Glomerular endothelial cell (primary cell): ENCODE measurements at places on chromosomes 12 and 14.
A peak's percentile ranks its signal among the peaks of the same experiment; 100 is the strongest.

DNA sequence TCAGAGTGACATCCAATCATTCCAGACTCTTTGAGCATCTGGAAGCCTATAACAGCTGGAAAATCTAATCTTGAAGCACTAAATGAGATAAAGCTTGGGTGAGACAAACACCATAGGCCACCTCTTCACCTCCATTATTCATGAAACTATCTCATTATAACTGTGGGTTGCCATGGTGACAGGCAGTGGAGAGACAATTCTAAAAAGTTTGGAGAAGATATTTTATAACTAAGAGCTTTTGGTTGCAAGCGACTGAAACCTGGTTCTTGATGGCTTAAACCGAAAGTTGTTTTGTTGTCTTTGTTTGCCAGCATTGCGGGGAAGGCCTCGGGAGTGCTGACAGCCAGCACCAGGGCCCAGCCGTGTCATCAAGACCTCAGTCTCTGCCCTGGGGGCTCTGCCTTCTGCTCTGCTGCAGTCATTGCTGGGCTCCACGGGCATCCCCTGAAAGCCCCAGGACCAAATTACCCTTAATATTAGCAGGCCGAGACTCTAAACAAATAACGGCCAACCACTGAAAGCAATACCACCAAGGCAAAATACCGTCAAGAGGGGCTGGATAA lies 353.6 kb upstream of the SFSWAP start:
- DNase-seq: no peak

DNA sequence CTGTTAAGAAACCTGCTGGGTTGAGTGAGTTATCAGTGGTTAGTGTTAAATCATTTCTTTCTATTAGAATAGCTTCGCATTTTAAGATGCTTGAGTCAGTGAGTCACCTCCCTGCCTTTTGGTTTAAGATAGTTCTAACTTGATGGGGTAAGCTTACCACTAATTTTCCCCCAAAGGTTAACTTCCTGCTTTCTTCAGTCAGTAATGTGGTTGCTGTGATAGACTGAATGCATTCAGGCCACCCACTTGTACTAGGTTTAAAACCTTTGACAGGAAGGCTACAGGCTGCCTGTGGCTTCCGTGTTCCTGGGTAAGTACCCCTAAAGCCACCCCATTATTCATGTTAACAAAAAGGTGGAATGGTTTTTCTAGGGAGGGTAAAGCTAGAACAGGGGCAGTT lies 25.3 kb downstream of the CLEC2A start:
- DNase-seq: no peak

GRCh38 chr14:37591941-37592481 lies 3.0 kb downstream of the FOXA1 start:
- DNase-seq: no peak

DNA sequence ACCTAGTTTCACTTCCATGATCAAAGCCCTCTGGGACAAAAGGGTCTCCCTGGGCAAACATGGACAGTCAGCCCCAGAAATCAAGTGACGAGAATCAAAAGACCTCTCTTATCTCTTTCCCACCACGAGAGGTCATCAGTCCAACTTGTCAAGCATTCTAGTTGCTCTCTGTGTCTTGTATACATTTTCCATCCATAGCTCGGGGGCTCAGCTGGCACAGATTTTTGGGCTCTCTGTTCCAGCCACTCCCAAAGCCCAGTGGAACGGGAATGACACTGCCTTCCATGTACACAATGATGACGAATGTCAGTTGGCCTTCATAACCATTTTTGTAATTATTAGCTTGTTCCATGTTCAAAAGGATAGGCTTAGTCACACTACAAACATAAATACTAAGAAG lies 29.7 kb downstream of the NOS1 start:
- no peak for DNase-seq

GRCh38 chr14:105890474-105891220 lies 364.3 kb downstream of the TMEM121 start:
- no peak for DNase-seq

DNA sequence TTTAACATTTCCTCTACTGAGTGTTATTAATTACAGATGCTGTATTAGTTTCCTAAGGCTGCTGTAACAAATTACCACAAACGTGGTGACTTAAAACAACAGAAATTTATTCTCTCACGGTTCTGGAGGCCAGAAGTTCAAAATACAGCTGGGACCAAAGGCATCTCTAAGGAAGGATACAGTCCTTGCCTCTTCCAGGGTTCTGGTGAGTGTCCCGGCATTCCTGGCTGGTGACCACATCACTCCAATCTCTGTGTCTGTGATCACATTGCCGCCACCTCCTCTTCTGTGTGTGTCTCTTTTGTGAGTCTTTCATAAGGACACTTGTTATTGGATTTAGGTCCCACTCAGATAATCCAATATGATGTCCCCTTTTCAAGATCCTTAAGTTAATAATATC lies 85.1 kb upstream of the CCDC198 start:
- no peak for DNase-seq

- DNase-seq: no peak
Measured at GRCh38 chr12:52839436-52840105, 5.5 kb upstream of the KRT79 start.

- no peak for DNase-seq
Measured at GRCh38 chr14:74934041-74934440, 11.0 kb upstream of the RPS6KL1 start.

GRCh38 chr14:52862632-52863333 lies 71.4 kb upstream of the GNPNAT1 start:
- peak; percentile 29 for DNase-seq

DNA sequence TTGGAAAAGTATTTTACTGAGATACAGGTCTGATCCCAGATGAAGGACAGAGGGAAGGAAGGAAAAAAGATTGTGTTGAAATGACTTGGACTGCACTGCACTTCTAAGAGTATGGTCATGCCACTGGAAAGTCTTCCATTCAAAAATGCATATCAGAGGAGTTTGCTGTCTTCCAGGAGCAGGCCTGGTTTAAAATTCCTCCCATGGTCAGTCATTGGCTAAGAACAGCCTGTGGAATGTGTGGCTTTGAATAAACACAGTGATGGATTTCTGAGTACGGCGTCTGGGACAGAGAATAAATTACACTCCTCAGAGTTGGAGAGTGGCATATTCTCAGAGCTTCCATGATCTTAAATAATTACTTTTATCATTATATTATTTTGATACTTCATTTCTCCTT lies 245.8 kb upstream of the PDZRN4 start:
- DNase-seq: no peak

DNA sequence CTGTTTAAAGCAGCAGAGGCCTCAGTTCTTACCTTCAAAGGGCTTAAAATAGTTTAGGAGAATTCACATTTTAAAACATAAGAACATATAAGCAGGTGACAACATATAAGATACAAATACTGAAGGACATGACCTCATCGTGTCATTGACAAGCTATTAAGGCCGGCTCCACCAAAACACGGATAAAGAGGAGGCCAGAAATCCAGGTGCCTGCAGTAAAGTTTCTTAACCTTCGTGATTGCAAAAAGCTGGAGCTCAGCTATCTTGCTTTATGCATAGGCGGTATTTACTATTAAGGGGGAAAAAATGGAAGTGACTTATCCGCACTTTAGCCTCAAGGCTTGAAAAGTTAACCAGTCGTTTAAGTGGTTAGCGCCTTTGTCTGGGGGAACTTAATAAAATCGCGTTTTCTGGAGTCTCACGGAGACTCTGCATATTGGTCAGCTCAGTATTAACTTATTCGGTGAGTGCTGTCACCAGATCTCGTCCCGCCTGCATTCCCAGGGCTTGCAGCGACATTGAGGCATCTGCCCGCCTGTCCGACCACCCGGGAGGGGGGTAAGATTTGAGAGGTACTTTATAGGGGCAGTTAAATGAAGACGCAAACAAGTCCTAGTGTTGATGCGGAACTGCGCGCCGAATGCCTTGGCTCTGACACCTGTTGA lies 1.1 kb upstream of the SP1 start:
- no peak for DNase-seq

GRCh38 chr12:49672301-49673217 lies 34.6 kb downstream of the FMNL3 start:
- no peak for DNase-seq
